ENCODE measurements at places on chromosomes 5 and 9.

- no peak for DNase-seq
Measured at GRCh38 chr9:116008278-116008677, 145.3 kb upstream of the PAPPA start.

DNA sequence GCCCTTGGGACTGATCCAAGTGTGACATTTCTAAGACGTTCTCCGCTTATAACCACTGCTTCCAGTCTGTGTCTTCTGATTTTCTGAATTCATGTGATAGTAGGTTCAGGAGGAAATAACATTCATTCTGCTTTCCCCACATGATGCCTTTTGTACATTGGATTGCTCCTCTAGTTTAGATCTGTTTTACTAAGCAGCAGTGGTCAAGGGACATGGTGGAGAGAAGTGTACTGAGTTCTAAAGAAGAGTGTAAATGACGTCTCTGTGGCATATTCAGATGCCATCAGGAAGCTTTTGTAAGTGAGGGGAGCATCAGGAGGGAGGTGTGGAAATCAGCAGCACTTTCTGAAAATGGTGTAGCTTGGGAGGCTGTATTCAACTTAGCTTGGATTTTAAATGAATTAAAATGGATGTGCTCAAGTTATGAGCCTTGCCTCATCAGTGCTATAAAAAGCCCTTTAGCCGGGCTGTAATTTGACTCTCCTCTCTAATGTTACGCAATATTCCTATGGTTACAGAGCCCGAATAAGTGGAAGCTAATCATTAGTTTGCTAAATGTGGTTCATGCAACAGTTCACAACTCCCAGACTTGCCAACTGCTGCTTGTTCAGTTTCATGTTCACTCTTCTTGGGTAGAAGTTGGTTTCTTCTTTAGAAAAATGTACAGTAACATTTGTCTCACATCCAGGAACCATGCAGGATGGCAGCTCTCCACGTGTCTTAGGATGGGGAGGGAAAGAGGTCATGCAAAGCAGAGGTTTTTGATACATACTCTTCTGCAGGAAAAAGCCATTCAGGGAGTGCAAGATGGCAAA, 281.3 kb downstream of the ARHGAP26 start:
- DNase-seq = no peak

GRCh38 chr5:149754172-149754880, 24.2 kb downstream of the PPARGC1B start:
- no peak for DNase-seq

DNA sequence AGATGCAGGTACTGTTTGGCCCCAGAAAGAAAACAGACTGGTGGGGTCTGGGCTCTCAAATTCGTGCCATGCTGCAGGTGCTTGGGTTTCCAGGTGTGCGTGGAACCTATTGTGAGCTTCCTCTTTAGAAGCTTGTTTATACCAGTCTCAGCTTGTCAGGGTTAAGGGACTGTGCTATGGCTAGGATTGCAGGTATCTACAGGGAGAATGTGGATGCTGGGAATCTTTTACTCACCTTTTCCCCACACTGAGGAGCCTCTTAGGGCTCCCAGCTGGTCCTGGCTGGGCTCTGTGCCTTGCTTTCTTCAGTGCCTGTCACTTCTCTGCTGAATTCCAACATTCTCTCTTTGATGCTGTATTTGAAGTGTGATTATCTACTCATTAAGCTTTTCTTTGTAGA, 111.8 kb downstream of the WDR70 start:
- DNase-seq = no peak

- DNase-seq = peak; percentile 50
Measured at GRCh38 chr5:96664669-96665068, 2.5 kb downstream of the CAST start.

- DNase-seq = no peak
Measured at GRCh38 chr5:140054086-140054689, 11.1 kb upstream of the NRG2 start.

DNA sequence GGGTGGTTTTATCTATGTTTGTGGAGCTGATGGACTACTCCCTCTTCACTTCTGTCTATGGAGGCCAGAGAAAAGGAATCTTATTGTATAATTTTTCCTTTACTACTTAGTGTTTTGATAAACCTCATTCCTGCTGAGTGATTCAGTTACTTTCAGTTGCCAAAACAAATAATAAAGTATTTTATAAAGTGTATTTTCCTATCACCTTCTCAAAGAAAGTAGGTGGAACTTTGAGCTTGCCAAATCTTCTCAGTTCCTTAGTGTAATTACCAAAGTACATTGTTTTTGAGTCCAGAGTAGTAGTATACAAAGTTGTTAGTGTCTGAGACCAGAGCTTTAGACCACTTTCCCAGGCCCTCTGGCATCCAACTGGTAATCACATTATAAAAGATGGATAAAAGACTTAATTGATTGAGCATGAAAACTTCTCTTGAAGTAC, 13.5 kb downstream of the RABGAP1 start:
- DNase-seq = no peak

GRCh38 chr9:99509900-99510535, 287.9 kb downstream of the SEC61B start:
- DNase-seq = no peak

DNA sequence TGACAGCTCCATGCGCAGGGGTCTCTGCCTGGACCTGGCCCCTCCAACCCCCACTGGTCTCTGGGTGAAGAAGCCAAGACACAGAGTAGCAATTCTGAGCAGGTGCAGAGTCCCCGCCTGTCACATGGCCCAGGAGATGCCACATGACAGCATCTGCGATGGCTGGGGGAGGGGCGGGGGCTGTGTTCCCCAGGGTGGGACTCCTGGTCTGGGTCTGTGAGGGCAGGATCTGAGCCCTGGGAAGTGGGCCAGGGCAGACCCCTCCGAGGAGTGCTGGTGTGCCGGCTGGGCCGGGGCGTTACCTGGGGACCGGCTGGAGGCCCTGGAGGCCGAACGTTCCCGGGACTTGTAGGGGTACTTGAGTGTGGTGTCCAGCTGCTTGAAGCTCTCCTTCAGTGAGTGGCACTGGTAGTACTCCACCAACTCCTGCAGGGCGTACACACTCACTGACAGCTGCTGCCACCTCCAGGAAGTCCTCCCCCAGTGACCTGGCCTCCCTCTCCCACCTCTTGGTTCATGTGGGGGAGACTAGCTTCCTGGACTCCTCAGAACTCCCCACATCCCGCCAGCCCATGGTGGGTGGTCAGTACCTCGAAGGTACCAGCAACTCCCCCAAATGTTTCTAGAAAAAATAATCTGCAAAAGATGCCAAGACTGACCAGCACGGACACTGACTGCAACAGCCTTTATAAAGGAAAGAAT, 32.1 kb upstream of the SARDH start:
- DNase-seq = no peak

- DNase-seq = no peak
Measured at GRCh38 chr5:53368516-53368915, 111.9 kb upstream of the FST start.

GRCh38 chr5:38926121-38926520, 80.3 kb downstream of the OSMR start:
- no peak for DNase-seq

DNA sequence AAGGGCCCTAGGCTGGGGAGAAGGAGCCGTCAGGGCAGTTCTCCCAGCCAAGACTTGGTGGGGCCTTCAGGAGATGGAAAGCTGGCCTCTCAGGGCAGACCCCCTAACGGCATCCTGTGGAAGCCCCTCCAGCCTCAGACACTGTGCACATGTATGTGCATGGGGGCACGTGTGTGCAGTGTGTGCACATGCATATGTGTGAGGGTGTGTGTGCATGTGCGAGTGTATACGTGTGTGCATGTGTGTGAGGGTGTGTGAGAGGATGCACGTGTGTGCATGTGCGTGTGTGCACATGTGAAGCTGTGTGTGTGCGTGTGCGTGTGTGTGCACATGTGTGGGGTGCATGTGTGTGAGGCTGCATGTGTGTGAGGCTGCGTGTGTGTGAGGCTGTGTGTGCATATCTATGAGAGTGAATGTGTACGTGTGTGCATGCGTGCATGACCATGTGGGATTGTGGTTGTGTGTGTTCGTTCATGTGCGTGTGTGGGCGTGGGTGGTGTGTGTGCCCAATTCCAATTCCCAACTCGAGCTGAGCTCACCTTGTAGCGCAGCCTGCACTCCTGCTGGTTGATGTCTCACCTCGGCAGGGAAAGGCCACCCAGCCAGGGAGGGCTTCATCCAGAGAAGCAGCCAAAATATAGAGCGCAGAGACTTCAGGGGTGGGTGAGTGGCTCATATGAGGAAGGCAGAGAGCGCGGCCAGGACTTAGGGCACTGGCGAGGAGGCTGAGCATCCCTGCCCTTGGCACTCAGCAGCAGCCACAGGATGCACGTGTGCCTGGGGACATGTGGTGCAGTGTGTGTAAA, 142.7 kb upstream of the PPP1R26 start:
- no peak for DNase-seq

DNA sequence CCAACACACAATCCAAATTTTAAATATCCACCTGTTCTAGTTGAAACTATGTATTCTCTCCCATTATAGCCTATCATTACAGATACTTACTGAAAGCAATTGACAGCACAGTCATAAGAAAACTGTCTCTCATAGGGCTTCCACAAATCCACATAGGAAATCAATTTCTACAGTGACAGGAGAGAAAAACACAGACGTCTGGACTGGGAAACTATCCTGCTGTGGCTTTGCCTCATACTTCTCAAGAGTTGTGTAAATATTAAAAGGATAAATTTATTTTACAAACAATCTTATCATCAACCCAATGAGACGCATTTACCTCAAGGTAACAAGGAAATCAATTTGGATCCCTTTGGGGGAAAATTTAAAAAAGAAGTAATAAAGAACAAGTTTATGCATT, 517.5 kb downstream of the EFNA5 start:
- no peak for DNase-seq

GRCh38 chr5:132258102-132259068, 889 bp downstream of the PDLIM4 start:
- no peak for DNase-seq

- DNase-seq = no peak
Measured at GRCh38 chr9:108668191-108668937, 187.4 kb downstream of the ACTL7B start.

DNA sequence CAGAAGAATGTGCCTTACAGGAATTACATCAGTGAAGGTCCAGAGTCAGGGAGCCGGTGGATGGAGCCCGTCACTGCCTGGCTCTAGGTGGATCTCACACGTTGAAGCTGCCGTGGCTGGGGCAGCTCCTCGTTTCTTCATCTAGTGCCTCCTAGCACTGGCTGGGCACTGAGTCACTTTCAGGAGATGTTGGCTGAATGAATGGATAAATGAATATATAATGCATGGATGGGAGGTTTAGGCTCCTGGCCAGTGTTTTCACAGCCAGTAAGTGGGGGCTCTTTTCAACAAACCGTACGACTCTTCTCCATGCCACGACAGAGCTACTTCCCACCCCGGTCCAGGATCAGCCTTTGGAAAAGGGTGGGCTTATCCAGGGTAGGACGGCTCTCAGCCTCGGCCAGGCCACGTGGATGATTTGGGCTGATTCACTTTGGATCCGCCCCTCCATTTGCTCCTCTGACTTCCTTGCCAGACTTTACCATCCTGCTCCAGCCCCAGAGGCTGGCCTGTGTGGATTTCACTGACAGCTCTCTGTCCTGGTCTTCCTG, 1.3 kb upstream of the SH3PXD2B start:
- no peak for DNase-seq

DNA sequence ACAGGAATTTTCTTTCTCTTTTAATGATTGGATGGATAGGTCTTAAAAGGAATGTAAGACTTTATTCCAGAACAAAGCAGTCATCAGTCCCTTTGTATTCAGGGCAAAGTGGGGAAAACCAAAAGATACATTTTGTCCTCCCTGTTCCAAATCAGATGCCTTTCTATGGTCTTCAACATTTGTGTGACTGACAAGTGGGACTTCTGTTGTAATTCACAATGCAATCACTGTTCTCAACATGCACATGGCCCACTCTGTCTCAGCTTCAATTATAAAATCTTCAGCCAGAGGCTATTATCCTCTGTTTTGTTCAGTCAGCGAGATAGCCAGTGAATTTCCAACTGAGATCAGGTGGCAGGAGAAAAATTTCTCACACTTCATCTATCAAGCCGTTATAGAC, 95.5 kb upstream of the ERBIN start:
- no peak for DNase-seq

DNA sequence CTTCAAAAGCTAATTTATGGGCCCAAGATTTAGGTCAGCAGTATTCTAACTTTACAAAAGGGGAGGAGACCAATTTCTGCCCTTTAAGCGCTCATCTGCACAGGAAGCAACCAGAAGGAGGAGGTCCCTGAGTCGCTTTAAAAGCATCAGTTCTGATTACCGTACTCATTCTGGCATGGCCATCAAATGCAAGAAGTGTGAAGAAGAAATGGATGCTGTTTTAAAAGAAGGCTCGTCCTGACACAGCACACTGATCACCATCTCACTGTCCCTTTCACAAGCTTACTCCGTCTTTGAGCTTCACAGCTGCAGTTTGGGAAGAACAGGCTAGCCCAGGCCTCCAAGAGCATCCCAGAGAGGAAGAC, 17.5 kb downstream of the ZNF608 start:
- DNase-seq = no peak

- no peak for DNase-seq
Measured at GRCh38 chr9:18611971-18612370, 138.0 kb downstream of the ADAMTSL1 start.

GRCh38 chr5:159887050-159887449, 29.2 kb upstream of the ADRA1B start:
- DNase-seq = no peak

- no peak for DNase-seq
Measured at GRCh38 chr5:65776441-65777141, 54.6 kb downstream of the NLN start.

DNA sequence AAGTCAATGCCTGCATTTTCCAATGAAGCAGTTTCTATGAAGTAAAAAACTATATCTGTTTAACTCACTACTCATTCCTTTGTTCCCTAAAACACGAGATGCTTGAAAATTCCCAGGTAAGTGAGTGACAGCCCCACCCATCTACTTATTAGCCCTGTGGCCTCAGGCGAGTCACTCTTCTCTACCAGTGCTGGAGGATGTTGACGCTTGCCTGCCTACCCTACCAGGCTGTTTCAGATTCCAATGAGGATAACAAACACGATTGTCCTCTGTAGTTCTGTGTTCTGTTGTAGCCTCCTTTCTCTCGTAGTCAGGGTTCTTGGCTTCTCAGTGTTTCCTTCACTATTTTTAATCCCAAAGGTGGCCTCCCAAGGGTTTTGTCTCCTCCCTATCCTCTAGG, 388.8 kb downstream of the KDM4C start:
- no peak for DNase-seq

DNA sequence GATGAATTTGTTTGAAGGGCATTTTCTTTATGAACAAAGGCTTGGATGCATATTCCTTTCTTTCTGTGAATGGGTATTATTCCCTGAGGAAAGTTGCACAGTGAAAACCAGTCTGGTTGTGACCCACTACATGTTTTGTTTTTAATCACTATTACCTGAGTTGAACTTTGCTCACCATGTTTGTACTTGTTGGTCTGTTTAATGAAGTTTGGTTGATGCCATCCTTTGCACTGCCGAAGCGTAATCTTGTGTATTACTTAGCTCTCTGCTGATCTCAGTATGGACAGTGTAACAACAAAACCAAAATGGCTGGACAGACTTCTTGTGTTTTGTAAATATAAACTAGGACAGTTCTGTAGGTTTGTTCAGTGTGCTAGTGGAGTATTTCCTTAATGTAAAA, 38.1 kb downstream of the UGCG start:
- DNase-seq = no peak
